ENCODE measurements at places on chromosomes 1 and 21.

DNA sequence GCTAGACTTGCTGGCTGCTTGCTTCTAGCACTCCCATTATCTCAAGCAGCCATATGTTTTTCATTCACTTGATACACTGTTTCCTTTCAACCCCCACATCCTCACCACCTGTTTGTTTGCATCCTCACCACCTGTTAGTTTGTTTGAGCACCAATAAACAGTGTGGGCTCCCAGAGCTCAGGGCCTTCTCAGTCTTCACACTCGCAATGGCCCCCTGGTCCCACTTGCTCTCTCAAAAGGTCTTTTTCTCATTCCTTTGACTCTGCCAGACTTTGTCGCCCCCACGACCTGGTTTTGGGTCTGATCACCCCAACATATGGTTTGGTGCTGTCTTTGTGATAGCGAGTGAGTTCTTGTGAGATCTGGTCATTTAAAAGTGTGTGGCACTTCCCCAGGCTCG is 6.2 kb upstream of the PADI4 start:
- no peak for DNase-seq

GRCh38 chr1:98565951-98566350 is 95.6 kb upstream of the SNX7 start:
- no peak for DNase-seq

DNA sequence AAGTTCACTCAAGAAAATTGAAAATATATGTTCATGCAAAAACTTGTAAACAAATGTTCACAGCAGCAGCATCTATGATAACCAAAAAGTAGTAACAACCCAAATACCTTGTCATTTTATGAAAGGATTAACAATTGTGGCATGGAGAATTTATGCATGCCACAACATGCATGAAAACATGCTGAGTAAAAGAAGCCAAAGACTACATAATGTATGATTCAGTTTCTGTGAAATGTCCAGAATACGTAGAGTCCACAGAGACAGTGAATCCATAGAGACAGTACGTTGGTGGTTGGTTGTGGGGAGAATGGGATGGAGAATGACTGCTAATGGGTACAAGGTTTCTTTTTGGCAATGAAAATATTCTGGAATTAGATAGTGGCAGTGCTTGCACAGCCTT is 148.7 kb downstream of the MAST2 start:
- no peak for DNase-seq

- DNase-seq = no peak
Measured at GRCh38 chr1:234863551-234863971, 253.6 kb upstream of the IRF2BP2 start.

DNA sequence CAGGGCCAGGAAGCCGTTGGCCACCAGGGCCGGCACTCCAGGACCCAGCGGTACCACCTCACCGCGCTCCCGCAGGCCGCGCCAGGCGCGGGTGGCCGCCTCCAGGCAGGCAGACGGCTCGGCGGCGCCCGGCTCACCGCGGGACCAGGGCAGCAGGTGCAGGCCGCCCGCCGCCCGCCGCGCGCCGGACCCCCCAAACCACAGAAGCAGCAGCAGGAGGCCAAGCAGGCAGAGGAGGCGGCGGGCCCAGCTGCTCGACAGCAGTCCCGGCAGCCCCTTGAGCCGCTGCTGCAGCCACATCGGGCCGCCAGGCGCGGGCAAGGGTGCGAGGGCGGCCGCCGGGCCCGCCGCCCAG is 312 bp downstream of the KIAA2013 start:
- no peak for DNase-seq

DNA sequence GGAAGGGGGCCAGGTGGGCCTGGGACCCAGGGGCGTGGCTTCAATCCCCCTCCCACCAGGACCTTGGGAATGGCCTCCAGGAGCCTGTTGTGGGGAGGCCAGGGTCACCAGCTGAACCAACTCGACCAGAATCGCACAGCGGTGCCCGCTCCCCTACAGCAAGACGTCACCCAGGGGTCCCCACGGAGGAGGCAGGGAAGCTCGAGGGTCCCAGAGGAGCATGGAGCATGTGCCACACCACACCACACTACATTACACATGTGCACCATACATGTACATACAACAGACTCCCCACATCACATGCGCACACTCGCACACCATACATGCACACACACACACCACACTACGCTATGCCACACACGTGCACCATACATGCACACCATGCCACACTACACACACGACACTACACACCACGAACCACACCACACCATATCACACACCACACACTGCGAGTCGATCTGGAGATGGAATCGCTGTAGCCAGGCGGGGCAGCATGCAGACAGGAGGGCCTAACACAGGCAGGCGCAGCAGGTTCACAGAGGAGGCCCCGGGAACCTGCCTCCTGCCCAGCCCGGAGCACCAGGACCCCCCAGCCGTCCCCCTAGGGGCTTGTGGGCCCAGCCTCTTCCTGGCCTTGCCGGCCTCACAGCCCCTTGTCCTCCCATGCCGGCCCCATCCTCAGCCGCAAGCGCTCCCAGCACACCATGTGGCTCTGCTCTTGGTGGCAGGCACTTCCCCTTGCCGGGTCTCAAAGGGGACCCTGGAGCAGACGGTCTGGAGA is 596 bp downstream of the ITGB2 start:
- no peak for DNase-seq

GRCh38 chr1:63969441-63969901 is 195.7 kb downstream of the ROR1 start:
- DNase-seq = no peak

- DNase-seq = peak; percentile 44
Measured at GRCh38 chr1:243343970-243344937, 88.4 kb downstream of the SDCCAG8 start.

GRCh38 chr1:227273557-227273956 is 44.7 kb downstream of the CDC42BPA start:
- DNase-seq = no peak

DNA sequence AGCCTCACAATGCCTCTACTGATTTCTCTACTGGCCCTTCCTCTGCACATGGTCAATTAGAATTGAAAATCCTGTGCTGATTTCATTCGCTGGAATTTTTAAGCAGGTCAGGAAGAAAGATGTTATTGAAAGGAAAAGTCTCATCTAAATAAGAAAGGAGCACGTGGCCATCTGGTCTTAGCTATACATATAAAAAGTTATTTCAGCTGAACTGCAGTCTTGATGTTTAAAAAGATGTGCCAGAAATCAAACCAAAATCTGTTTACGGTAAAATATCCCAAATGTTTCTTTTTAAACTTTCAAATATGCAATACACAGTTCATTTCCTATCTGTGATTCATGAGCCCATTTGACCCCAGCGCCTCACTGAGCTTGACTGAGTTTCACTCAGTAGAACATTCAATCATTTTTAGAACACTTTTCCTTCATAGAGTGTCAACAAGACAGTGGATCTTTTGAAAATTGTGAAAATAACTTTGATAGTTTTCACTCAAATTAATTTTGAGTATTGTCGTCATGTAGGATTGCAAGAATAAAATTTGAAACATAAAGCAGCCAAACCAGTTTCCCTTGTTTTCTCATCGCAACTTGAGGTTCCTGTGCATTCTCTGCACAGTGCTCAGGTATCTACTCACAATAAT is 293.6 kb downstream of the PTPRC start:
- DNase-seq = no peak

- no peak for DNase-seq
Measured at GRCh38 chr1:44962729-44963128, 23.7 kb downstream of the EIF2B3 start.

GRCh38 chr1:8848663-8849386 is 29.7 kb downstream of the ENO1 start:
- DNase-seq = peak; percentile 72

GRCh38 chr1:3677484-3677883 is 25.2 kb downstream of the TP73 start:
- DNase-seq = no peak

- DNase-seq = no peak
Measured at GRCh38 chr1:50047916-50048694, 24.4 kb upstream of the AGBL4 start.

DNA sequence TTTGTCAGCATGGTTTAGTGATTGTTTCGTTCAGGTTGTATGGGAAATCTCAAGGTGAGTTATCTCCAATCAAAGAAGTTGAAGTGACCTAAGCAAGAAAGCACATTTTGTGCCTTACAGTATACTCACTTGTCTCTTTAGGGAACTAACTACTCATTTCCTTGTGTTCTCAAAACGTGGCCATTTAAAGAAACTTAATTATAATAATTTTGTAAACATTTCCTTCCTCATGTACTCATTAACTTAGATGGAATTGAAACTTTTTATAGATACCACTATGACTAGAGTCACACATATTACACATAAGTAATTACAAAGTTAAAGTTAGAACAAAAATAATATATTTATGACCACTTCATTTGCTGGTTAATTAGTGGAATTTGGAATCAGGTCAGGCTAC is 552.6 kb downstream of the MRPL39 start:
- no peak for DNase-seq

GRCh38 chr1:100213141-100213540 is 35.1 kb upstream of the LRRC39 start:
- DNase-seq = no peak

- DNase-seq = no peak
Measured at GRCh38 chr1:51299185-51299885, 31.0 kb downstream of the TTC39A start.

DNA sequence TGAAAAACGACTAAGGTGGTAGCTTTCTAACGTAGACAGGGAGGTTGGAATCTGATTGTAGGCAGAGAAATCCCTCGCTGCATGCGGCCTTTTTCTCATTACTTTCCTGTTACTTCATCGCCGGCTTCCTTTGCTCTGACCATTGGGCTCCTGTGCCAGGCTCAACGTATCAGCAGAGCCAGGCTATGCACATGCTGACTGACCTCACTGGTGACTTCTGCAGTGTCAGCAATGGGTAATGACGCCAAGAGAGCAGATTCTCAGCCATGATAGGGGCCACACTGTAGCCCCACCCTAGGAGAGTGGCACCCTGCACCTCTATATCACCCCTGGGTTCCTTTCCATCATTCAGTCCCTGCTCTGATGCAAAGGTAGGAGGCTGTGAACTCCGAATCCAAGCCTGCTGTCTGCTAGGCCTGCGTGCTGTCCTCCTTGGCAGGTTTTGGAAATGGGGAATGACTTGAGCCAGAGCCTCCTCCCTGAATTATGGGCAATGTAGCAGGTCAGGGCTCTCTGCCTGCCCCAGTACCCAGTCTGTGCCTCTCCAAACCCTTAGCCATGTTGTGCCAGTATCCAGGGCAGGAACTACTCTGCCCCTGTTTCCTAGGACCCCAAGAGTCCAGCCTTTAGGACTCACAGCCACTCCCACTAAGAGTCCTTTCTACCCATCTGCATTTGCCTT is 11.4 kb downstream of the PPFIA4 start:
- no peak for DNase-seq

DNA sequence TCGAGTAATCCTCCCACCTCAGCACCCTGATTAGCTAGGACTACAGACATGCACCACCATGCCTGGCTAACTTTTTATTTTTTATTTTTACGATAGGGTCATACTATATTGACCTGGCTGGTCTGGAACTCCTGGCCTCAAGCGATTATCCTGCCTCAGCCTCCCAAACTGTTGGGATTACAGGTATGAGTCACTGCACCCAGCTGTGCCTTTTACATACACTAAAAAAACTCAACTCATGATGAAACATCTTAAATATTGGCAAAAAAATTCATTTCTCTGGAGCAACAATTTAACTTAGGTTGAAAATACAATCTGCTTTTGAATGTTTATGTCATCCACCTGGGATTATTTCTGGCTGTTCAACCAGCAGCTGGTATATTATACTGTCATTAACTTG is 598.3 kb upstream of the ZP4 start:
- DNase-seq = no peak

GRCh38 chr1:205458777-205459566 is 3.1 kb upstream of the BLACAT1 start:
- no peak for DNase-seq

DNA sequence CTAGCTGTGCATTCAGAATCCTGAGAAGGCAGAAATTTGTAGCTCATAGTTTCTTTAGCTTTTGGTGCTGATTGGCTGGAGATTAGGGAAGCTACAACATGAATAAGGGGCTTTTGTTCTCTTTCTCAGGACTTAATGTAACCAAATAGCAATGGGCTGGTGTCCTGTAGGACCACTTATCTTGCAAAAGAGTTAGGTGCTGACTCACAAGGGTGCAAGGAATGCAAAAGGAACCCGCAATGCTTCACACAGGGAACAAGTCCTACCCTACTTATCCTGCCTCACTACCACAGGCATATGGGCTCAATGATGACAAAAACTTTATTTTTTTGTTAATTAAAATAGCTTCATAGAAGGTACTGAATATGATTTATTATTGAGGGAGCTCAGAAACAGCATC is 541.5 kb downstream of the AMY1C start:
- DNase-seq = no peak

GRCh38 chr1:172089768-172090510 is 248.6 kb downstream of the DNM3 start:
- peak; percentile 36 for DNase-seq

GRCh38 chr21:43189936-43190335 is 21.1 kb downstream of the CRYAA start:
- DNase-seq = no peak

DNA sequence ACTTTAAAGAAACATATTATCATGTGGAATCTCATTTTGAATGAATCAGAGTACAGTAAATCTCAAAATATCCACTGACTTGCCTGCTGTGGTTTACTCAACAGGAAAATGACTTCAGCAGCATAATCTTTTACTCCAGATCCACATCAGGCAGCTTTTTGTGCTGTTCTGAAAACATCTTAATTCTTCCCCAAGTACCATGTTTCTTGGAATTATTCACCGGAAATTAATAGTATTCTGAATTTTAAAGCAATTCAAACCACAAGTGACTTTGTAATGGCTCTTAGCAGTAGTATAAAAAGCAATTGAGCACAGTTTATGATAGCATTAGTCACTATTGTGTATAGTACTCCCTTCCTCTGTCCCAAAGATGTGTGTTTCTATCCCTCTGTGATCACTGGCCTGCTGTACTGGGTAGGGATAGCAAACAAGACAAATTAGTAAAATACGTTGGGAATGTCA is 64.2 kb upstream of the ERRFI1 start:
- DNase-seq = no peak

DNA sequence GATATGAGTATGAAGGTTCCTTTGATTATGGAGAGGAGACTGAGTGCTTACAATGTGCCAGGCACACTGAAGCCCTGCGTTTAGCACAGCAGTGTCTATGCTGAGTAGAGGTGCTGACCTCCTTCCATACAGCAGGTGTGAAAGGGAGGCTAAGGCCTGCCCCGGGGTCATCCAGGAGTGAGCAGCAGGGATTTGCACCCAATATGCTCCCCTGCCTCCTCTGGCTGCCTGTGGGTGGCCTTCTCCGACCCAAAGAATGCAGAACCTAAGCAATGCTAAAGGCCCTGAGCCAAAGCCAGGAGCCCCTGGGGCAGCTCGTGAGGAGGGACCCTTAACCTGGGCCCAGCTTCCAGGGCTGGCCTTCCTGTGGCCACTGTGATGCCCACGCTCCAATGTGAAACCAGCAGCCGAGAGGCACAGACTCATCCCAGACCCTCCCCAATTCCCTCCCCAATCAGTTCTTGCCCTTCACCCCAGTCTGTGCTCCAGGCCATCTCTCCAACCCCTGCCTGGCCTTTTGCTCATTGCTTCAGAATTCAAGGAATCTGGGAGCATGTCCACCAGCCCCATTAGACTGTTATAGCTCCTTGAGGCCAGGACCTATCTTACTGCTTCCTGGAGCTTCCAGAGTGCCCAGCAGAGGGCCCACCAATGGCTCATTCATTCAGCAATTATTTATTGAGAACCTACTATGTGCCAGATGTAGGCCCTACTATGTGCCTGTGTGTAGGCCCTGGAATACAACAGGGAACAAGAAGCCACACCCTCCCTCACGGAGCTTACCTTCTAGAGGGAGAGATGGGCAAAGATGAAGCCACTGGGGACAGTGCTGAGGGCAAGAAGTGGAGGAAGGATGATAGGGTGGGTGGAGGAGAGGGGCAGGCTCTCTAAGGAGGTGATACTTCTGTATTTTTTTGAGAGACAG is 53.3 kb downstream of the TAS1R2 start:
- DNase-seq = no peak
